Right hindlimb (tissue), 1 donor: ENCODE measurements at places on chromosomes 4 and X.

DNA sequence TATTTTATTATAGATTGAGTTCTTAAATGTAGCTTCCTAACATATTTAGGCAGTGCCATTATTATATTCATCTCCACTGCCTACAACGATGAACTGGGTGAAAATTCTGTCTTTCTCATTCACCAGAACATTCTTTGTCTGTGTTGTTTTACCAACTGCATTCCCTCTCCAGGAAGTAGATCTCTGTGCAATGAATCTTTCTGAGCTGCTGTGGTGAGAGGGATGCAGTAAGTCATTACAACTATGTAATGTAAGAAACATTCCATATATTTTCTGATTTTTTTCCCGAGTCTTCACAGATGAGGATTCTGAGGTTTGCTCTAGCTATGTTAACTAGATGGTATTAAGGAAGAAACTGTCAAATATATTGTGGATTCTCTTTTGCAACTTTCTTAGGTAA is 811.9 kb upstream of the PCDH7 start:
- no peak for DNase-seq

GRCh38 chr4:52081216-52081615 is 30.1 kb downstream of the SPATA18 start:
- DNase-seq, result no peak

GRCh38 chrX:16185725-16186136 is 18.4 kb downstream of the MAGEB17 start:
- DNase-seq, result no peak

- no peak for DNase-seq
These were observed 454.1 kb downstream of the PDGFC start for GRCh38 chr4:156517546-156517945.

GRCh38 chr4:140865253-140866217 is 109.3 kb upstream of the TBC1D9 start:
- no peak for DNase-seq

- DNase-seq, result no peak
These were observed 8.8 kb upstream of the GEMIN8 start for GRCh38 chrX:14038375-14039085.

DNA sequence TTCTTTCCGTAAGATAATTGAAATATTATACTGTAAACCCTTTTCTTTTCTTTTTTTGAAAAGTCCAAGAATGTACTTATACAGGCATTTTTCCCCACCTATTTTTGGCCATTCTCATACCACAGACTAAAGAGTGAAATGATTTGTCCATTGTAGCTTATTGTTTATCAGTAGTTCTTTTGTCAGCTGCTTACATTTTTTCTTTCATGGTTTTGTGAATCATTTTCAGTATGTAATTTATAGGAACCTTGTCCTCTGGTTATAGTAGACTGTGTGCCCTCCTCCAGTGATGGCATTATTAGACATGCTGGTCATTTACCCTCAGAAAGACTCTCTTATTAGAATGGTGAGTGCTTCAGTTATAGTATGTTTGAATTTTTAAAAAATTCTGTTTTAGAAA is 56.7 kb downstream of the CCKAR start:
- no peak for DNase-seq

GRCh38 chrX:134075894-134076718 is 90.7 kb upstream of the GPC3 start:
- DNase-seq, result no peak

DNA sequence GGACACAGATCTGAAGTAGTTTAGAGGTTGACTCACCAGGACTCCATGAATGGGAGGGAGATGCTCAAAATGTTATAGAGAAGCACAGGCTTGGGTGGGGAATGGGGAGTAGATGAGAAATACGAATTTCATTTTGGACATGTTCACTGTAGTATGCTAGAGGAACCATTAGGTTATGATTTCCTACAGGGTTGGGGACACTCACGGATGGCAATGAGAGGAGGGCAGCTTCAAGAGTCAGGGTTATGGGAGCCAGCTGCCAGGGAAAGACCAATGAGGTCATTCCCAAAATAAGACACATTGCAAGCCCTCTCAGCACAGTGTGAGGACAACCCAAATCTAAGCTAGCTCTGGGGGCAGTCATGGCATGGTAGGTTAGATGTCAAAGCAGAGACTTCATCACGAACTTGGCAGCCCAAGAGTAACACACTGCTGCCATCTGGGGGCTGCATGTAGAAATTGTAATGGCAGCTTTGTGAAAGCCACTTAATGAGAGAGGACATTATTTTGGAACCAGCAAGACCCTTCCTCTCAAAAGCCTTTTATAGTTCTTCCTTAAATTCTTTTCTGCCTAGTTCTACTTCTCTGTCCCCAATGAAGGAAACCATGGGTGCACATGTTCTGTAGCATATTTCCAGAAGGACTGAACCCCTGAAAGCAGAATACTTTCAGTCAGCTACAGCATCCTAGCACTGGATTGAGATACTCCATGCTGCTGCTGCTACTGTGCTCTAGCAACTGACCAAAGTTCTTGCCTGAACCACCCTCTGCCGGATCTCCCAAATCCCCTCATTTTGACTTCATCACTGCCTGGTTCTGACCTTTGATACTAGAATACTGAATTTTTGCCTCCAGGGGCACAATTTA is 16.2 kb upstream of the ZCCHC12 start:
- DNase-seq, result peak; percentile 55

DNA sequence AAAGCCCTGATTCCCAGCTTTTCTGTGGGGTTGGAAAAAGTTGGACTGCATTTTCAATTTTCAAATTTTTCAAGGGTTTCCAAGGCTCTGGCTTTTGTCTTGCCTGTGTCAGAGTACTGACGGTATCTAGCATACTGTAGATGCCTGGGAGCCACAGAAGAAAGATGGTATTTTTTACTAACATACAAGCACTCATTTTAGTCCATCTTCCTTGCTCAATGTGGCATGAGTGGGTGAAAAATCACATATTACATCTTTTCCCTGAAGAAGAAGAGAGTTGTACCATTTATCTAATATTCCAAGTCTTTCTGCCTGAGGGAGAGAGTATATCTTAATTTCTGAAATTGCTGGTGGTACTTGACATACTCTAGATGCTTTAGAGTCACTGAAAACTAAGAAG is 738.6 kb upstream of the ADGRL3 start:
- DNase-seq, result no peak

- DNase-seq, result peak; percentile 38
These were observed 79.6 kb downstream of the SMIM20 start for GRCh38 chr4:25993395-25994185.

- no peak for DNase-seq
These were observed 16.9 kb downstream of the CPLX1 start for GRCh38 chr4:808860-809570.

GRCh38 chr4:174578366-174578765 is 56.1 kb upstream of the HPGD start:
- DNase-seq, result no peak

GRCh38 chr4:184473499-184474262 is 669 bp downstream of the IRF2 start:
- peak; percentile 55 for DNase-seq

- DNase-seq, result no peak
These were observed 17.2 kb downstream of the RHOH start for GRCh38 chr4:40214038-40214437.

GRCh38 chr4:154471526-154472331 is 19.9 kb downstream of the DCHS2 start:
- peak; percentile 50 for DNase-seq

- peak; percentile 53 for DNase-seq
These were observed 177.0 kb upstream of the RASGEF1B start for GRCh38 chr4:81648576-81649275.

- DNase-seq, result no peak
These were observed 903.3 kb downstream of the STIM2 start for GRCh38 chr4:27763830-27764525.

GRCh38 chrX:24347881-24348280 is 12.6 kb upstream of the SUPT20HL1 start:
- no peak for DNase-seq

DNA sequence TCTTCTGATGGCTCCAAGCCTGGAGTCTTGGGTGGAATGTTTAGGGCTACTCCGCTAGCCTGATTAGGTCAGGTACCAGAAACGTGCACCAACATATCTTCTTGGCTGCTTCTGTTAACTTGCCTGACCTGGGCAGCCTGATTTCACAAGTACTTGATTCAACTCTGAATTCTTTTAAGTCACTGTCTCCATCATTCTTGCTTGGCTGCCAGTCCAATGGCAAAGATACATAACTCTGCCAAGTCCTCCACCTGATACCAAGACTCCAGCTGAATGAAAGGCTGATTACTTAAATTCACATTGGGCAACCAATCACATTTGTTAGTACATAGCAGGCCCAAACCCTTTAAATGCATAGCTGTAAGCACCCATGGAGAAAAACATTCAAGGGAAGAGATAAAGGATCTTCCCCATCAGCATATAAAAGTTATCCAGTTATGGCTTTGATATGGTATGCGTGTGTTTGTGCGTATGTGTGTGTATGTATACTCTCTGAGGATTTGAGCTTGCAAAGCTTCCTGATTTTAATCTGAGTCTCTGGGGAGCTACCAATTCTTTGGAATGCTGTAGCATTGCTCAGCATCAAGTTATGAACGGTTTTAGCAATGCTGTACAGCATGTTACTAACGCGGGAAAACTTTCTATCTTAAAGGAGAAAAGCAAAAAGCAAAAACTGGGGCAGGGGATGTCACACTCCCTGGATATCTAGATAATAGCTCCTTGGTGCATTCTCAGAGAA is 917.2 kb downstream of the DMD start:
- DNase-seq, result no peak

- DNase-seq, result peak; percentile 20
These were observed 399.1 kb downstream of the INPP4B start for GRCh38 chr4:142447009-142447408.

DNA sequence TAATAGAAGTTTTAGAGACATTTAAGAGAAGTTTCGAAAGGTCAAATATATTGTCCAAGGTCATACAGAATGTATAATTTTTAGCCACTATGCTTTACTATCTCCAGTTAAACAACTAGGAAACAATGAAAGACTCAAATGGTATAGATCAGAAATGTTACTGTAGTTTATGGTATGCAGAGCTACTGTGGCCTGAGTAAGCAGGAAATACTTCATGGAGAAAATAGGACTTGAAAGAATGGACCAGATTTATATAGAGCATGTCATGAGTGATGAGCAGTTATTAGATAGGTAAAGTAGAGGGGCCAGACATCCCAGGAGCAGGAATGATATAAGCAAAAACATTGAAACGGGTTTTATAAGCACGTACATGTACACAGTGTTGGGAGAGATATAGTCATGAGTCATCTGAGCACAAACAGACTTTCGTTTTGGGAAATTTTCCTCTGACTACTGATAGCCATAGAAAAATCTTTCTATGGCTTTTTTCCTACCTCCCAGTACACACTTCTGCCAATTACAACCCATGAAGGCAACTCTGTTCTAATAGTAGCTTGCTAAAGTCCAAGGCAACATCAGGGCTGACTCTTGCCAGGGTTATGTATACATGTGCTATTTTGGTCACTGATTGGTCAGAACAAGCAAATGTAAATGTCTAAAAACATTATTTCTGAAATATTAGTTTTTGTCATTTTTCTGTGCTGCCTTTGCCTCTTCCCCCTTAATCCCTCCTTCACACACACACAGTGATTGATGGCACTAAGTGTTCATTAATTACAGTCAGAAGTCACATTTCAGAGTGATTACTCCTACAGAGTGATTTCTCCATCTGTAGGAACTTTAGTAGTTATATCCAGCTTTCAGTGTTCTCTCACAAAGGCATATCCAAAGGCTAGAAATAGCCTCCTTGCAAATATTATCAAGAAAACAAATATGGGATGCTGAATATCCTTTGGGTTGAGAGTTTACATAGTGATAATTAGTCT is 198.7 kb downstream of the ENOX2 start:
- no peak for DNase-seq

- DNase-seq, result no peak
These were observed 91.6 kb downstream of the FUNDC1 start for GRCh38 chrX:44451056-44451455.

- no peak for DNase-seq
These were observed 275.5 kb downstream of the RAB28 start for GRCh38 chr4:13208558-13209193.

- DNase-seq, result no peak
These were observed 14.6 kb downstream of the ADGRL3 start for GRCh38 chr4:61214680-61215079.

DNA sequence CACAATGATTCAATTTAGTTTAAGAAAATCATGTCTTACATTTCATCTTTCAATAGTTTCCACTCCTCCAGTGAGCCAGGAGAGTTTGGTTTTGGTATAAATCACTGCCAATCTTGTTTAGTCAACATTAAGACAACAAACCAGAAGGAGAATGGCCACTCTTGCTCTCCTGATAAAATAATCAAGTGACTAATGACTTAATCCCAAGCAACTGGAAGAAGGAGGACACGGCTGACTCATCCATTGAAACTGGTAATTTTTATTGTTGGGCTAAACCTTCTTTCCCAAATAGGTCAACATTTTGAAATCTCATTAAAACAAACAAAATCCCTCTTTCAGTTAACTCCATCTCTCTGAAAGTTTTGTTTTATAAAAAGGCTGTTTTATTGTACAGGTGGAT is 230.2 kb downstream of the CLCN4 start:
- no peak for DNase-seq

DNA sequence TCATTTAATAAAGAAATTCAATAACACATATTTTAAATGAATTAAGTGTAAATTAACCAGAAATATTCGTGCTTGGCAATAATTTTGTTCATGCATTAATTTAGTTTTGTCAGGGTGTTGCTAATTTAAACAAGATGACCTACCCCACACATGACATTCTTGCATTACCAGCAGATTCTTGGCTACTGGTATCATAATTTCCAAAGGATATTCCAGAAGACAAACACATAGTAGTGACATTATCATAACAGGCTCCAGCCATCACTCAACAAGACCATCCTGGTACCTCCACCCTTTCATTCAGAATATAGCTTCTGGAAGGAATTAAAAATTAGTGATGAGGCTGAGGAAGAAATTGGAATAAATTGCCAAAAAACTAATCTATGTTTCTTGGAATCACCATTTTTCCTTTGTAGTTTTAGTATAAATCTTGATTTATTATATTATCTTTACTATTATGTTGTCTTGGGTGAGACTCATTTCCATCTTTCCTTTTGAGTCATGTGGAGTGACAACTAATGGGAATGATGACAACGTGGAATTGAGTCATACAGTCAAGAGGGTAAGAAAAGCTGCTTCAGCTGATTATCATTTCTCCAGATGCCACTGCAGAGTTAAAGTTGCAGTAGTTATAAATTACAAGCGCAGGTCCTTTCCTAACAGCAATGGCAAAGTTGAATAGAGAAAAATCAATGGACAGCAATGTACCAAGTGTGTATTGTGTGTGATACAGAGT is 30.9 kb upstream of the HHIP start:
- DNase-seq, result no peak

DNA sequence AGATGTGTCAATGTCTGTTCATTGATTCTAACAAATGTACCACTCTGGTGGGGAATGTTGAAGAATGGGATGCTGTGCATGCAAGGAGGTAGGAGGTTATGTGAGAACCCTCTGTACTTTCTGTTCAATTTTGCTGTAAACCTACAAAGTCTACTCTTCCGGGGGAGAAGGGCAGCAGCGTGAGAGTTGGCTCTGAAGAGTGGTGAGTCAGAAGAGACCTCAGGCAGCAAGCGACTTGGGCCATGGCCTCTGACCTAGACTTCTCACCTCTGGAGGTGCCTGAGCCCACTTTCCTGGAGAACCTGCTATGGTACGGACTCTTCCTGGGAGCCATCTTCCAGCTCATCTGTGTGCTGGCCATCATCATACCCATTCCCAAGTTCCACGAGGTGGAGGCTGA is 26.7 kb downstream of the MANBA start:
- DNase-seq, result no peak

- peak; percentile 52 for DNase-seq
These were observed 66.2 kb downstream of the MAGEA1 start for GRCh38 chrX:153245288-153245731.
